ENCODE measurements at places on chromosomes 6 and 20. TPM values are rescaled to one million over a fixed set of nuclear protein-coding genes. Genes with fewer than 3 reads are reported as not detected.

Gene FRK
- total RNA-seq, result 9.1 TPM

Gene SLC4A11
- total RNA-seq, result not detected

Gene PRR18
- not detected for total RNA-seq

Gene SLC17A4
- 10.6 TPM for total RNA-seq

Gene SNAP91
- total RNA-seq, result 1.3 TPM

Gene APOBEC2
- total RNA-seq, result 2.3 TPM

Gene AVP
- not detected for total RNA-seq

Gene IFNGR1
- total RNA-seq, result 12.9 TPM

Gene TMEM217
- not detected for total RNA-seq

Gene C4B
- 77.3 TPM for total RNA-seq

Gene TP53INP2
- 3.4 TPM for total RNA-seq

Gene ADGRG6
- 38.6 TPM for total RNA-seq

Gene DEF6
- 10.2 TPM for total RNA-seq

Gene CCDC167
- 7.6 TPM for total RNA-seq
